MG63 (cell line): ENCODE measurements at places on chromosomes 1 and 21.
A peak's percentile ranks its signal among the peaks of the same experiment; 100 is the strongest.

DNA sequence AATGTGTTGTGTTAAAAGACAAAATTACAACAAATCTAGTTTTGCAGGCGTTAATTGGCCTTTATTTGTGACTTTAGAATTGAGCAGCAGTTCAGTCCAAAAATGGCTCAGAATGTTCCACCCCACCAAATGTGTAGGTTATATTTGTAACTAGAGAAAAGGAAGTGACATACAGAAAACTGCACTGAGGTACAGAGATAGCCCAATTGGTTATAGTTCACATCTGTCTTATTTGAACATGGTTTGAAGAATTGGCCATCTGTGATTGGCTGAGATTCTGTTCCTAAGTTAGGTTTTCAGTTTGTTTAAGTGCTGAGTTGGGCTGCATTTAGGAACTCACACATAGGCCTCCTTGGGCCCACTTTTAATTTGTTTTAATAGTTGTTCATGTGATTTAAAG, 12.0 kb upstream of the FMO2 start:
- no peak for DNase-seq

DNA sequence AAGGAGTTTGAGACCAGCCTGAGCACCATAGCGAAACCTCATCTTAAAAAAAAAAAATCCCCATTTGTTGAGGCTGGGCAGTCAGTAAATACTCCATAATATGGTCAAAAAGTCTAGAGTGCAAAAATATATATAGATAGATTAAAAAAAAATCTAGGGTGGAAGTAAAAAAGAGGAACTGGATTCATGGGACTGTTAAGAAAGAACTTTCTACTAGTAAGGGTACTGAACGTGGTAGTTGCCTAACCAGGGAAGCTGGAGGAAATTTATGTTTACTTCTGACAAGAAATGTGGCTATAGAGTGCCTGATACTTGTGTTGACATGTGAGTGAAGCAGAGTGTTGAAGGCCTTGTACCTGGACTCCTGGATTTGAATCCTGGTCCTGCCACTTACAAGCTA, 265.9 kb upstream of the FAM78B start:
- DNase-seq: no peak

DNA sequence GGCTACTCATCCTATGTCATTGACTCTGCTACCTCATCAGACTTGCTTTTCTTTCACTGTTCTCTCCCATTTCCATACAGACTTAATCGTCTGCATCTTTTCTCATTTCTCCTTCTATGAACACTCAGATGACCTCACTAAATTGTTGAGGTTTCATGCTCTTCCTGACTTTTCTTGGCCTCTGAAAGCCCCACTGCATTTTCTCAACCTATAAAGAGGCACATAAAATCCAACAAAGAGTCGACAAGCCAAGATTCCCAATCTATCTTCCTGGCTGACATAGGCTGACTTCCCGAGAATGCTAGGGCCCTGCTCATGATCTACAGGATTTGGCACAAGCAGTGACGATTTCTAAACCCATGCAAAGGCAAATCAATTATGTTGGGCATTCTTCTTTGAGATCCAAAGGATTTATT, 280.8 kb upstream of the DPYD start:
- DNase-seq: no peak

DNA sequence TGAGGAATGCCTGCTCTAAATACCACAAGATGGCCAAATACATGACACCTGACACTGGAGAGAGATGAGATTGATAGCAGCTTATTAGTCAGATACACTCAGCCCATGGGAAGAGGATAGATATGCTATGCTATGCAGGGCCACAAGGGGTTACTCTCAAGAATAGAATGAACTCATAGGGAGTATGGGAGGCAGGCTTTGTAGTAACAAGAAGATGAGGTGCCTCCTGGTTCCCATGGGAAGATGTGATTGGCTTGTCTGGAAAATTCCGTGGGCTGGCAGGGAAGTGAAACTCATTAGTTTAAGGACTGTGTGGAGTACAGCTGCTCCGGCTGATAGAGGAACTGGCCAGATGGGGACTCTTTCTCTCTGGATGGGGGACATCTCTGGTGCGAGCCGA, 16.5 kb downstream of the CCDC30 start:
- DNase-seq: no peak

- DNase-seq: no peak
Observed at GRCh38 chr1:21680381-21680780, 11.2 kb upstream of the RAP1GAP start.

GRCh38 chr1:119978018-119978505, 81.7 kb upstream of the ADAM30 start:
- DNase-seq: no peak

DNA sequence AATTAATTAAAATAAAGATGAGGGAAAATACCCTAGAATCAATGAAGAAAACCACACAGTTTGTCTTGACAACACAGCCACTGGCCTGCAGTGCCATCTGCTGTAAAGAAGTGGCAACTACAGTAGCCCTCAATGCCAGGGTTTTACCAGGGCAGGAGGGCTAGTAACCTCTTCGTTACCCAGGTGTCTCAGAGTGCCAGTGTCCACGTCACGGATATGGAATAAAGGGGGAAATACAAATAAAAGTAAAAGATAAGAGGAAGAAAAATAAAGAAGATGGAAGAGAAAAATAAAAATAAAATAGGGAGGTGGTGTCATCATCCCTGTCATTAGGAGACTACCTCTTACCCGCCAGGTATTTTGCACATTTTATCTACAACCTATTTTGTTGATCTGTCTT, 14.2 kb upstream of the SLC44A3 start:
- peak; percentile 13 for DNase-seq

DNA sequence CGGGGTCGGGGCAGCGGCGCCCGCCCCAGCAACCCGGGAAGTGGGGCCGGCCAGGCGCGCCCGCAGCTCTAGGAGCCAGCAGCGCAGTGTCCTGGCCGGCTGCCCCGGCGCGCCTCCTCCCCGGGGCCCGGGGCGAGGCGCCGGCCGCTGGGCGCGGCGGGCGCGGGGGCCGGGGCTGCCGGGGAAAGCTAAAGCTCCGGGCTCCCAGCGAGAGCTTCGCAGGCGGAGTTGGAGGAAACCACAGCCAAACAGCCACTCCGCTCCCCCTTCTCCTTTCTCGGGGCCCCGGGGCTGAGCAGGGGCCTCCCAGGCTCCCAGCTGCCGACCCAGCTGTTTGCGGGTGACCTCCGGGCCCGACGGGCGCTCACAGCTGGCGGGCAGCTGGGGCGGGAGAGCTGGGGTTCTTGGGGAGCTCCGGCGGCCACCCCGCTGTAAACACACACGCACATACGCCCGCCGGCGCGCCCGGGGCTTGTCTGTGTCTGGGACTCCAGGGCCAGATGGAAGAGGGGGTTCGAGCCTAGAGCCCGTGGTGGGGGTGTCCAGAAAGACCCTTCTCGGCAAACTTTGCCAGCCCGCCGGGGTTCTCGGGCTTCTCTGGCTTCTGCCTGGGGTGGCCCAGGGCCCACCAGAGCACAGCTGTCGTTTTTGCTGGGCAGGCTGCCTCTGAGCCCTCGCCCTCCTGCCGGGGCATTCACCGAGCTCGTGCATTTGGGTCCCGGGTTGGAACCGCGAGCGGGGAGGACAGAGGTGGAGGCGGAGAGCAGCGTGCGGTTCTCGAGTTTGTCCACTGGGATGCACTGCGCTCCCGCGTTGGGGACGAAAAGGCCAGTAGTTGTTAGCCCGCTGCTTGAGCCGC, 1.5 kb downstream of the AJAP1 start:
- DNase-seq: peak; percentile 62

DNA sequence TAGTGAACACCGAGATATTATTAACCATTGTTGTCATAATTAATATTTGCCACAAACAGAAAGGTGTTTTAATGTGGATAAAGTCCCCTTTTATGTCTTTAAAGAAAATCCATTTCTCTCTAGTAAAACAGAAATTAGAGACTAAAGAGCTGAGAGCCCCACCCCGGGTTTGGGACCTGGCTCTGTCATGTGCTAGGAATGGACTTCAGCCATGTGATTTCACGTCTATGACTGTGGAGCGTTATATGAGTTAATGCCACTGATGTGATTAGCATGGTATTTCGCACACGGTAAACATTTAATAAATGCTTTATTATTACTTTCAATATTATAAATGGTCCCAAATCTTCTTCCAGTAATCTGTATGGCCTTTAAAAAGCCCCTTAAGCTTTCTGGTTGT, 205.0 kb upstream of the NFIA start:
- DNase-seq: no peak

DNA sequence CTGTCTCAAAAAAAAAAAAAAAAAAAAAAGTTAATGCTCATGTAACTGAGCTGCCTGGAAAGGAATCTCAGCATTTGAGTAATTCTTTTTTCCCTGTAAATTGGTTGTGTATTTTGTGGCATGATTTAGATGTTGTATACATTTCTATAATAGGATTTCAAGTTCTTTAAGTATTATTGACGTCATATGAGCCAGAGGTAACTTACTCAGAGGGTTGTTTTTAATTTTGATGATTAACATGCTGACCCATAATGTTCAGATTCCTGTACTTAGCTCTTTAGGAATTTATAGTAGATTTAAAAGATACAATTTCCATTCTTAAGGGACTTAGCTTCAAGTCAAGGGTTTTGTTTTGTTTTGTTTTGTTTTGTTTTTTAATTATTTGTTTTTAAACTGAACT, 120.4 kb downstream of the CACHD1 start:
- DNase-seq: no peak

DNA sequence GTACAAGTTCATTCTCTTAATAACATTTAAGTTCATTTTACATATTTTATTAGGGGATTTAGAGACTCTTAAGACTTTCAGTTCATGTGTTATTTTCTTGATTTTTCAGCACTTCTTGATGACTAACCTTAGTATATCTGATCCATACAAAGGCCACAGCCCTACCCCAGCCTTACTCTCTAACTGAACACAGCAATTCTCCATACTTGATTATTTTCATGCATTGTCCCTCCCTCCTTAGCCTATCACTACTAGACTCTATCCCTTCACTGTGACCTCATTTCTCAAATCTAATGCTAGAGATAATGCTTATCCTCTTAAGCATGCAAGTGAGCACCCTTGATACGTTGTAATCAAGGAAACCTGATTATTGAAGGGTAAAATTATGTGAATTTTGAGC, 15.2 kb downstream of the PRKAA2 start:
- no peak for DNase-seq

DNA sequence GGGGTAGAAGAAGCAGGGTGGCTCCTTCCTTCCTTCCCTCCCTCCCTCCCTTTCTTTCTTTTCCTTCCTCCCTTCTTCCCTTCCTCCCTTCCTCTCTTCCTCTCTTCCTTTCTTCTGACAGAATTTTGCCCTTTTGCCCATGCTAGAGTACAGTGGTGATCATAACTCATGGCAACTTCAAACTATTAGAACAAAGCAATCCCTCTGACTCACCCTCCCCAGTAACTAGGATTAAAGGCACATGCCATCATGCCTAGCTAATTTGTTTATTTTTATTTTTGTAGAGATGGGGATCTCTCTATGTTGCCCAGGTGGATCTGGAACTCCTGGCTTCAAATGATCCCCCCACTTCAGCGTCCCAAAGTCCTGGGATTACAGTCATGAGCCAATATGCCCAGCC, 10.0 kb upstream of the RPE65 start:
- DNase-seq: no peak

DNA sequence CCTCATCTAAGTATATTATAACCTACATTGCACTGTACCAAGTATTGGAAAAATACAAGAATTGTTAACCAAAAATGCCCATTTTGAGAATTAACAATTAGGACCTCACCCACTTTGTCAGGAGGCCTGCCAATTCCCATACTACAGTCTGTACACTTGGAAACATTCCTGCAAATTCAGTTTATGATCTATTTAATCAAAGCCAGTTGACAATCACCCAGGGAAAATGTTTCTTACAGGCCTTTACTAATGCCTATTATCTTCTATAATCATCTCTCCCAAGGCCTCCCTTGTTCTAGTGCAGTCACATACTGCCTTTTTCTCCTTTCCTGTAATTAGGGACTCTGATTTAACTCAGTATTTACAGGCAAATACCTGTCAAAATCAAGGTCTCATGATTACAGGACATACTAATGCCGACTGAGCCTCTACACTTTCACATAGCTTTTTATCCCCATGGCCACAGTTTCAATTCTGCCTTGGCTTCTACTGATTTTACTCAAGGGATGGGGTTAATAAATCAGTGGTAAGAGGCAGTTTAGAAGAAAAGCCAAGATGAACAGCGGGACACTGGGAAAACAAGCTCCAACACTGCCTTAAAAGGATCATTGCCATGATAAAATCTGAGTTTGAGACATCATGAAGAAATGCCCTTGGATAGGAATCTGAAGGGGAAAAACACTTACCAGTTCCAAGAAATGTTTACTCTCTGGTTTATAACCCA, 338.7 kb downstream of the VAV3 start:
- DNase-seq: peak; percentile 54

DNA sequence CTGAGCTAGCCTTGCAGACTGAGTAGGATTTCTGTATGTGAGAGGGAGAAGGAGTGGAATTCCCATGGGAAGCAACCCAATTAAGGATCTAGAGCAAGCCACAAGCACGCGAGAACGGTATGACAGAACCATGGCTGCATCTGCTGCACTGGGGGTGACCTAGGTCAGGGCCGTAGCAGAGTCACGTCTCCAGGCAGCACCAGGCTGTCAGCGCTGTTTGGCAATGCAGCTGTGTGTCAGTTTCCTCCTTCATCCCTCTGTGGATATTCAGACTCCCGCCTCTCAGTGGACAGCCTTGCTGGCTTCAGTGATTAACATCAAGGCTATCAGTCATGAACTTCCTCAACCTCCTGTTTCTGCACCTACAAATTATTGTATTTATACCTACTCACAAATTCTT, 118.1 kb upstream of the PPP2R5A start:
- no peak for DNase-seq

DNA sequence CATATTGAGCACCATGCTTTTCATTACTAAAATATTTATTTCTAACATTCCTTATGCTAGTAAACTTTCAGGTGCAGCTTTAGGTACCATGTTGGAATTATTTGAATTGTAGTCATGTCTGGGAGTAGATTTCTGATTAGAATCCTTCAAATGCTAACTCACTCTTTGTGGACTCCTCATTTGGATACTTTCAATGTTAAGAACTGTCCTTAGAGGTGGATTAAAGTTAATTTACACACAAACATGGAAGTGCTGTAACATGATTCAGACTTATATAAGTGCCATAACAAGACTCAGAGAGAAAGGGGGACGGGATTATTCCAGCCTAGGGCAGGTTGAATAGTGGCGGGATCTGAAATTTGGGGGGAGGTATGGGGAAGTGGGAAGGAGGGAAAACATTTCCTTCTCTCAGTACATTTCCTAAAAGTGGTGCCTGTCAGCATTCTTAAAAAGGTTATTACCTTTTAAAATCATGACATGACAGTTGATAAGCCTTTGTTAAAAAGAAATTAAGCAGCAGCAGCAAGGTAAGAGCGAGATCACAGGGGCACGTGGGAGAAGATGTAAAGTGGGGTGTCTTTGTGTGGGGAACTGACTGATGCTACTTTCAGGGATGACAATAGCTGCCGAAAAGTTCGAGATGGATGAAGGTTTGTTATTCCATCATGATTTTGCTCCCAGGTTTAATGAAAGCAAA, 44.4 kb downstream of the HHAT start:
- DNase-seq: peak; percentile 21

- DNase-seq: peak; percentile 79
Observed at GRCh38 chr1:39387452-39387851, 104.0 kb upstream of the BMP8A start.

GRCh38 chr1:25120281-25120680, 112.0 kb downstream of the SYF2 start:
- no peak for DNase-seq
